Cortex of kidney (tissue), 1 donor: ENCODE measurements at places on chromosomes 11 and 22.

DNA sequence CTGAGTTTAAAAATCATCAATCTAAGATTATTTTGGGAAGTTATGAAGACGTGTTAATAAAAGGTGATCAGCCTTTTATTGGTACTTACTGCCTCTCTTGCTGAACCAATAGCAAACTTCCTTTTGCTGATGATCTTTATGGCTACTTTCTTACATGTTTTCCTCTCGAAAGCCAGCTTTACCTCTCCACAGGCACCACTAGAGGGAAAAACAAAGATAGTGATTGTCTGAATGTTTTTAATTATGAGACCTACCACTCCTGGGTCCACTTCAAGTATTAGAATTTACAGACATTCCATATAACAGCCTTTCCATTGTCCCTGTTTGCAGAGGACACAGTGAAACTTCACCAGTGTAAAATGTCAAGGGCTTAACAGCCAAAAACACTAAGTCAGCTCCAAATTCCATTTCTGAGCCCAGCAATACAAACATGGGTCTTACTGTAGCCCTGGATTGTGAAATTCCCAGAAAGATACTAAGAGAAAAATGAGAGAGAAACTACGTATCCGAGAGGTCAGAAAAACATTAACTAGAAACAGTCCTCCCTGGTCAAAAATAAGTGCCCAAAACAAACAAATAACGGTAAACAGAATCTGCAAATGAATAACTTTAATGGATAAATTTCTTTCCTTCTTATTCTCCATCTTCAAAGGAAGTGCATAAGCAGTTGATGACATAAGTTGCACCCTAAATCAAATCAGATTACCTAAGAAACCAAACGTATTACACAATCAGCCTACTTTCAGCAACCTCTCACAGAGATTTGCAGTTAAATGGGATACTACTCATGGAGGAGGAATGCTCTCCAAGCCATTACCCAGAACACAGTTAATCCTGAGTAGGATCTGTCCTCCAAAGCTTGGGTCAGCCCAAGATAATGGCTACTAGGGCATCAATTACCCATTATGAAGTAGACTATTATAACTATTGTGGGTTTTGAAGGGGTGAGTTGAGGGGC is 29.5 kb downstream of the CHEK2 start:
- DNase-seq, result no peak

DNA sequence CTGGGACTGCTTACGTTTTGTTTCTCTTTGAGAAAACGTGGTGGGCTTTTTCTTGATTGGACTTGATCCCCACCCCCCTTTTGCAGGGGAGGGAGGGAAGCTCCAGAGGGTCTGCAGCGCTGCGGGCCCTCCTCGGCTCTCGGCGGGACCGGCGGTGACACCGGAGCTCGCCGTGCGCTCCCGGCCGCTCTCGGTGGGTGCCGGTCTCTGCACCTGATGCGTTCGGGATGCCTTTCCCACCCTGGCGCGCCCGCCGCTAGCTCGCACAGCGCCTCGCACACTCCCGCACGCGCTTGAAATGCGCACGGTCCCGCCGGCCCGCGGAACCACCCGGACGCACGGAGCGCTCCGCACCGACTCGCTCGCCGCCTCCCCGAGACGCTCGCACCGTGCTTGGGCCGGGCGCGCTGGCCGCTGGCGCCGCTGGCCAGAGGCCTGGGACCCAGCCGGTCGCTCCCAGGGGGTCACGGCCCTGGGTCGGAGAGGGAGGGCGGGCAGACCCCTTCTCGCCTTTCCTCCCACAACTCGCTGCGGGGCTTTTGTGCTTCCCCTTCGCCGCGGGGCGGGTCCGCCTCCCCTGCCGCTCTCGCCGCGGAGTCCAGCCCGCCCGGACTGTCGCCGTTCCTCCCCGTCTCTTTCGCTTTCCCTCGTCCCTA is 1.0 kb downstream of the ZBTB16 start:
- no peak for DNase-seq

- no peak for DNase-seq
Measured at GRCh38 chr11:85699957-85700741, 14.2 kb upstream of the CCDC89 start.

DNA sequence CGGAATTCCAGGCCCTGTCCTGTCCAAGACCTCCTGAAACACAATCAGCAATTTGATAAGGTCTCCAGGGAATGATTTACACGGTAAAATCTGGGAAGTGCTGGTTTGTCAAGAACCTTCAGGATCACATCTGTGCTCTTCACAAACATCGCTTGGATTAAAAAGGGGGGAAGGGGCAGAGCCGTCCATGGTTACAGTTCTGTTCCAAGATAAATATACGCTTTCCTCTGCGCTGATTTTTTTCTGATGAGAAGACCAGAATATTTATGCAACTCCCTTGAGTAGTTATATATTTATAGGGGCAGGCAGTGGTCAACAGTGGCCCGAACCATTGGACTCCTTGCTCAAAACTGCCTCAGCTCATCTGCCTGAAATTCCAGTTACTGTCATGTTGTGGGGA is 9.2 kb upstream of the APOL5 start:
- DNase-seq, result no peak

DNA sequence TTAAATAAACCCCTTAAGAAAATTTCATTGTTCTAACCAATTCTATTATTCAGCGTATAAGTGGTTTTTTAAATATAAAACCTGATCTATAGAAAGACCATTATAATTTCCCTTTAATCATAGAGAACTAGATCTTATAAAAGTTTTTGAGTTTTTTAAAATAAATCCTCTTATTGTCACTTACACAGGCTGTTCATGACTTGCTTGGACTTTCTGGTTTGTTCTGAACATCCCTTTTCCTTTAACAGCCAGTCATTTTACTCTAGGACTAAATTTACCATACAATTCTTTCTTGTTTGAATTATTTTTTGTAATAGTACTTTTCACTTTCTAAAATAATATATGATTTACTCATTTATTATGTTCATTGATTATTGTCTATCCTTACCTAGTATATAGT is 4.7 kb downstream of the NXPE2 start:
- DNase-seq, result no peak

DNA sequence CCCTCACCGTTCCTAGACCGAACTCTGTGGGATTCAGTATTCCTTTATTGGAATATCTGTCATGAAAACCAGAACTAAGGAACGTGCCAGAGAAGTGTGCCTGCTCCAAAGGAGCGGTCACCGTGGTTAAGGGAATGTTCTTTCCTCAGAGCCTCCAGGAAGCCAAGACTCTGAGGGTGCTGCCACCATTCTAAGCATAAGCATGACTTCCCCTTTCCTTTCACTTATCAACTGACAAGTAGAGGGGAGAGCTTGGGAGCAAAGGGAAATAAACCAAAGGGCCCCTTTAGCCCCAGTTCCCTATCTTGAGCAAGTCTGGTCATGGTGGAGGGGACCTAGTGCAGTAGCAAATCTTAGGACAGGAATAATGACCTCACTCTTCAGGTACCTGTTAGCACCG is 26.8 kb downstream of the CTR9 start:
- no peak for DNase-seq

DNA sequence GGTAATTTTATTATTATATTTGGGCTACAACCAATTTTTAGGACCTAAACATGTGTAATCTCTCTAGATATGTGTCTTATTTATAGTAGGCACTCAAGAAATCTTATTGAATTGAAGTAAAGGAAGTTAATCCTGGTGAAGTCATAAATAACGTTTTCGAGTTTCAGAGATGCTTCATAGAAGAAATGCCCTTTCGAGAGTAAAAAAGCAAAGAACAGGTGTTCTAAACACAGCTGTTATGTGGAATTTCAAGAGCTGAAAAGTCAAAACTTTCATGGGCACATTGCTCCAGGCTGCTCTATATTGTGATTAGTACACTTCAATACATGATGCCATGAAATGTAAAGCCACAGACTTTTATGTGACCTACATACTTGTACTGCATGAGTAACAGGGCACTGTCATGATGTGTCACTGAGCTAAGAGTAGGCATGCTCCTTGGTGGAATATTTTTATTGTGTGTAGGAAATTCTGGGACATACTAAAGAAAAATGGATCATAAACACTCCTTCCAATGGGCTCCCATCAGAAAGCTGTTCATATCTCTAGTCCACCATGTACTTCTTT is 7.2 kb upstream of the ELMOD1 start:
- DNase-seq, result no peak

GRCh38 chr11:102685754-102686153 is 19.8 kb downstream of the MMP27 start:
- DNase-seq, result no peak

- no peak for DNase-seq
Measured at GRCh38 chr11:69035150-69035945, 13.4 kb upstream of the TPCN2 start.
